ENCODE measurements at places on chromosomes 6 and 20. TPM values are rescaled to one million over a fixed set of nuclear protein-coding genes. Genes with fewer than 3 reads are reported as not detected.

CPXM1 gene
- 1.3 TPM for total RNA-seq

OR2B6 gene
- not detected for total RNA-seq

OR2H2 gene
- total RNA-seq, result not detected

CCHCR1 gene
- total RNA-seq, result 16.6 TPM

SLC13A3 gene
- 4.2 TPM for total RNA-seq

VSX1 gene
- total RNA-seq, result not detected

SULF2 gene
- 39.4 TPM for total RNA-seq

GRM1 gene
- 2.5 TPM for total RNA-seq

KLHDC3 gene
- total RNA-seq, result 93.1 TPM

FRK gene
- 1.2 TPM for total RNA-seq

RCAN2 gene
- total RNA-seq, result 14.0 TPM

DNA sequence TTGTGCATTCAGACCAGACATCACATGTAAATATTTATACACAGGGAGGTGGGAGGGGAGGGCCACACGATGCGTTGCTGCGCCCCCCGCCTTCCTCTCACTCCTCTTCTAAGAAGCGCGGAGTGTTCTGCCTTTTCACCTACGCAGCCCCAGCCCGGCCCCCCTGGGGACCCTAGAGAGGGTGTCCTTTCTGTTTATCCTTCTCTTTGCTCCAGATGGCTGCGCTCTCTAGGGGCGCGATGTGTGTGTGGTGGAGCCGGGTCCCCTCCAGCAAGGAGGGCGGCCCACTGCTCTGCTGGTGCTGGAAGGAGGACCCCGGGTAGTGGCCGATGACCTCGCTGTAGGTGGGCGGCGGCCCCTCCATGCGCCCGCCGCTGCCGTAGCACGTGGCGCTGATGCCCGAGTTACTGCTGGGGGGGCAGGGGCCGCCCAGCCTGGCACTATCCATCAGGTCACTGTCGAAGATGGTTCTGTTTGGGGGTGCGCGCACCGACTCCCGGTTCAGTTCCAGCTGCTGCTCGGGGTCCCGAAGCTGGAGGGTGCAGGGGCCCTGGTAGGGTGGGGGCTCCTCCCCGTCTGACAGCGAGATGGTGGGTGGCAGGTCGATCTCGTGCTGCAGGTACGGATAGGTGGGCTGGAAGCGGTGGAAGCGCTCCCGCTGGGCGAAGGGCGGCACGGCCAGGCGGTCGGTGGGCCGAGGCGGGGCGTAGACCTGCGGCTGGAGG, 31.8 kb upstream of the ZBP1 start:
- H3K4me3 ChIP-seq, result no peak overlapping the region
- DNase-seq, result no peak
- peaks cover 7% of the 10 kb centered on the region for H3K36me3 ChIP-seq
- no peaks in the 10 kb centered on the region for H3K4me1 ChIP-seq
- H3K27me3 ChIP-seq, result no peaks in the 10 kb centered on the region
- H3K27ac ChIP-seq, result no peak overlapping the region

GRCh38 chr6:63805808-63806572, 170.4 kb downstream of the PHF3 start:
- no peak for DNase-seq
- no peaks in the 10 kb centered on the region for H3K36me3 ChIP-seq
- H3K27ac ChIP-seq, result no peak overlapping the region
- H3K27me3 ChIP-seq, result no peaks in the 10 kb centered on the region
- no peaks in the 10 kb centered on the region for H3K4me1 ChIP-seq

GRCh38 chr6:107578642-107579341, 88.9 kb downstream of the SOBP start:
- H3K27me3 ChIP-seq, result no peaks in the 10 kb centered on the region
- H3K36me3 ChIP-seq, result no peaks in the 10 kb centered on the region
- no peak overlapping the region for H3K4me3 ChIP-seq
- no peaks in the 10 kb centered on the region for H3K4me1 ChIP-seq

- H3K4me3 ChIP-seq, result no peak overlapping the region
- H3K36me3 ChIP-seq, result no peaks in the 10 kb centered on the region
- H3K27ac ChIP-seq, result no peak overlapping the region
- no peaks in the 10 kb centered on the region for H3K4me1 ChIP-seq
- H3K27me3 ChIP-seq, result no peaks in the 10 kb centered on the region
Observed at GRCh38 chr6:28522594-28523240, 3.0 kb upstream of the GPX5 start.

- DNase-seq, result no peak
- no peaks in the 10 kb centered on the region for H3K36me3 ChIP-seq
- H3K4me1 ChIP-seq, result no peaks in the 10 kb centered on the region
- no peaks in the 10 kb centered on the region for H3K27me3 ChIP-seq
- no peak overlapping the region for H3K27ac ChIP-seq
- no peak overlapping the region for H3K4me3 ChIP-seq
Observed at GRCh38 chr6:140879946-140880345, 1252.8 kb upstream of the GJE1 start.

Data from thyroid gland (tissue), 4 donors.